SK-N-DZ (cell line): ENCODE measurements at places on chromosomes 4 and X.

DNA sequence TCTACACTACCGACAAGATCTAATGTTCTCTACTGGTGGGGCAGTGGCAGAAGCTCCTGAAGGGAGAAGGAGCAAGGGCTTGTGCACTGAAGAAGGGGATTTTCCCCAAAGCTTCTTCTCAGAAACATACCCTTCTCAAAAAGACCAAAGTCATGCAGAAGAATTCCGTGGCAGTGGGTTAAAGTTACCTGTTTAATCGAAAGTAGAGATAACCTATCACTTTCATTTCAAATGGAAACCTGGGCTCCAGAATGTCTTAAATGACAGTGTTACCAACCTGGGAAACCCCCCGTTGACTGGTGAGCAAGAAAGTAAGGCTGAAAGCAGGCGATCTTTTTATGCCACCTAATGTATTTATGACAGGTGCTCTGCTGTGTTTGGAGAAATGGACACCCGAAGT, 92.5 kb upstream of the TEX13D start:
- no peak for DNase-seq

DNA sequence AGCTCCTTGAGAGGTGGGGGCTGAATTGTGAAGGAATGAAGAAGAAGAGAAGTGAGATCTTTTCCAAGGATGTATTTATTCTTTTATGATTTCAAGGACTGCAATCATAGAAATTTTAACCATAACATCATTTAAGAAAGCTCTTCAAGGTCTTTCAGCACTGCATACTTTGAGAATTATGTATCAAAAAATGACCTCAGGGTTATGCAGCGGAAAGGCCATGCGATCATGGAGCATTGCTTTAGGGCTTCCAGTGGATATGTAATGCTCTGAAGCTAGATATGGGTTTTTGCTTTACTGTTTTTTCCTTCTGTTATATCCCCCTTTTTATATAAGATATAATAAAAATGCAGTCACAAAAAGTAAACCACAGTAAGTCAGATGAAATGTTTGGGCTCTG, 38.7 kb downstream of the SGMS2 start:
- DNase-seq = no peak

DNA sequence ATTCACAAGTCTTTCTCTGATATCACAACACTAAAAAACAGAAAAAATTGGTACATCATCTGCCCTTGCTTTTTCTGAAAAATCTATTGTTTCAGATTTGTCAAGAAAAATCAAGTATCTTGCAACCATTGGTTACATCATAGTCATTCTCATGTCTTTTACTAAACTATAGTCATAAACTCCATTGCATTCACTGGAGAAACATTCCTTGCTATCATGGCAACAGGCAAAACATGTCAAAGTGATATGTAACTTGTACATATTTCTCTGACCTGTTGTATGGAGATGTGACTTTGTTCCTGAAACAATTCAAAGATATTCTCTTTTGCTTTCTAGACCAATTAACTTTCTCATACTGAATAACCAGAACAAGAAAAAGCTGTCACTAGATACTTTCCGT, 121.9 kb upstream of the ANK2 start:
- no peak for DNase-seq

DNA sequence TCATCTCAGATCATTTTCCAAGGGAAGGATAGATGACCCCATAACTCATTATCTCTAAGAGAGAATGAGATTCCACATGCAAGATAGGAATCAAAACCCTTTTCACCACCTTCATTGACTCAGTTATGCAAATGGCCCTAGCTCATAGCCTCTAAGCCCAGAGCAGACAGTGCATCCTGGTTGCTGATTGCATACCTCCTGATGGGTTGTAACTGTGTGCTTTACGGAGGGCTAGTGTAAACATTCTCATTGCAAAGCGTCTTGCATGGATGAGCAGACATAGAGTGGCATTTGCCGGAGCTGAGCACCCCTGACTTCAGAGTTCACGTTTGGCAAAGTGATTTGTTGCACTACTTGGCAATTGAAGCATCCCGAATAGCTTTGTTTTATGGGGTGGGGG, 151.0 kb downstream of the VCX3A start:
- no peak for DNase-seq

DNA sequence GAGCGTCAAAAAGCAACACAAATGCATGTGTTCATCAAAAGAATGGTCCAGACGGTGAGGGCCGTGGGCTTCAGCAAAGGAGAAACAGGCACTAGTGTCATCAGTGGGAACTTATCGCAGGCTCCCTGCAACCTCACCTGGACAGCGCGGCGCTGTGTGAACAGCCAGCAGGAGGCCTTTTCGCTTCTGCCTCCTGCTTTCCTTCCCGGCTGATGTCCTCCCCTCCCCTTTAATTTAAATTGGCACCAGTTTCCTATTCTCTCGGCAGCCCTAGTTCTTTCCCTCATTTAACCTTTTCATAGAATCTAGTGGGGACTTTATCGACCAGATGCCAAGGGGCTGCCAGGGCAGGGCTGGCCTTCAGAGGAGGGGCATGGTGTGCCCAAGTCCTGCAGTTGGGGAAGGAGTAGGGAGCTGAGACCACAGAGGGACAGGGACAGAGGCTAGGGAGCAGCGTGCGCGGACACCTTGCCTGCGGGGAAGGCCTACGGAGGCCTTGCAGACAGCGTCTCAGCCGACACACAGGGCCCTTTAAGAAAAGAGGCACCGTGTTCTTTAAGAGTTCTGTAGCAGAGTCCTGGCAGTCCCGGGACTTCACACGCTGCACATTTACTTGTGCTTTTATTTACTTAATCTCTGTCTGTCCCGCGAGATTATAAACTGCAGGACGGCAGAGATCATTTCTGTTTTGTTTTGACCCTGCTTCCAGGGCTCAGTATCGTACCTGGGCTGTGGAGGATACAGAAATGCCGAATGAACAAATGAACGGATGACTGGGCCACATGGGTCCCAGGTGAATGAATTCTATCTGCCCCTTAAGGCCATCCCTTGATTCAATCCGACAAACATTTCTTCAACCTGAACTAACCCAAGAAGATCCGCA, 8.4 kb upstream of the SORBS2 start:
- DNase-seq = no peak

DNA sequence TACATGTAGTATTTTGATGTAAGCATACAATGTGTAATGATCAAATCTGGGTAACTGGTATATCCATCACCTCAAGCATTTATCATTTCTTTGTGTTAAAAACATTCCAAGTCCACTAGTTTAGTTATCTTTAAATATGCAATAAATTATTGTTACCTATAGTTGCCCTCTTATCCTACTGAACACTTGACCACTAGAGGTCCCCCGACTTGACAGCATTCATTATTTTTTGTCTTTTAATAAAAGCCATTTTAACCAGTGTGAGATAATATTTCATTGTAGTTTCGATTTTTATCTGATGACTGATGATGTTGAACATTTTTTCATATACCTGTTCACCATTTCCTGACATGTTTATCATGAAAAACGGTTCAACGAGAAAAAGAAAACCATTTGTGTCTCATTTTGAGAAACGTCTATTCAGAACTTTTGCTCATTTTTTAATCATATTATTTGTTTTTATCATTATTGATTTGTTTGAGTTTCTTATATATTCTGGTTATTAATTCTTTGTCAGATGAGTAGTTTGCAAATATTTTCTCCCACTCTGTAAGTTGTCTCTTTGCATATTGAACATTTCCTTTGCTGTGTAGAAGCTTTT, 199.0 kb upstream of the CXXC4 start:
- DNase-seq = no peak

- DNase-seq = no peak
Observed at GRCh38 chr4:159776961-159777360, 674.1 kb downstream of the RAPGEF2 start.

DNA sequence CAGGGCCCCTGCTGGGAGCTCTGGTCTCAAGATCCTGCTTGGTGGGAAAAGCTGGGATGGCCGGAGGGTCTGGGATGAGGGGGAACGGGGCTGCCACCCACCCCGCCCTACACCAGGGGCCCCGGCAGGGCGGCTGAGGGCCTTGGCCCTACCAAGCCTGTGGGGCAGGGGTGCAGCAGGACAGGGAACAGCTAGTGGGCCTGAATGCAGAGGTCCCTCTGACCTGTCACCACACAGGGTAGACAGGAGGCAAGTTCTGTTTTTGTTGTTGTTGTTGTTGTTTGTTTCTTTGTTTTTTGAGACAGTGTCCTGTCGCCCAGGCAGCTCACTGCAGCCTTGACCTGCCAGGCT, 332 bp upstream of the RENBP start:
- DNase-seq = no peak

DNA sequence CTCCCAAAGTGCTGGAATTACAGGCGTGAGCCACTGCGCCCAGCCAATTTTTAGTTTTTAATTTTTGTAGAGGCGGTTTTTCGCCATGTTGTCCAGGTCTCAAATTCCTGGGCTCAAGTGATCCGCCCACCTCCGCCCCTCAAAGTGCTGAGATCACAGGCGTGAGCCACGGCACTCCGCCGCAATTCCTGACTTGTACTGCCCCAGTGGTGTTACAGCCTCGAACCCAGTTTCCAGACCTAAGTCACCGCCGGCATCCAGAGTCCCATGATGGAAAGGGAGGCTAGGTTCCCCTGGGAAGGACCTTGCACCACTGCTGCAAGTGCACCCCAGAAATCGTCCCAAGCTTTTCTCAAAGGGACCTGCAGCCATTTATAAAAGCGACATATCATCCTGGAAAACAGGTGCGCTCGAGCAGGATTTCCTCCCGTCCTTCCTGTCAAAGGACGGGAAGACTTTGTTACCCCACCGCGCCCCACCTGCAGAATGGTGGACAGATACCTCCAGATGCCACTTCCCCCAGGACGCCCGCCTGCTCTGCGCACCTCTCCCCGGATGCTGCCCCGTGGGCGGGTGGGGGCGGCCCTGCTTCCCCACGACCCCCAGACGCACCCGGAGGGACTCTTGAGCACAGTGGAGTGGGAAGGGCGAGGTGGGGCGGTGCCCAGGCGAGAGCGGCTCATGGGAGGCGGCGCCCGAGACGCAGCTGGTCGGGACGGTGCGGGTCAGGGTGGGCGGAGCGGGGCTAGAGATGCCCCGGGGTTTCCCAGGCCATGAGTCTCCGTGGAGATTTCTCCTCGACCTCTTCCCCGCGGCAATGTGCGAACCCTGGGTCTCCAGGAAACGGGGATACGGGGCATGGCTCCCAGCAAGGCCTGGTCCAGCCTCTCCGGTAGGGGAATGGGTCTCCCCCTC, 947 bp upstream of the RPL10 start:
- DNase-seq = peak; percentile 74

GRCh38 chr4:66035701-66036100, 365.4 kb upstream of the EPHA5 start:
- no peak for DNase-seq

- no peak for DNase-seq
Observed at GRCh38 chrX:111170017-111170416, 74.0 kb downstream of the PAK3 start.

GRCh38 chr4:153804722-153805121, 15.8 kb upstream of the SFRP2 start:
- no peak for DNase-seq

DNA sequence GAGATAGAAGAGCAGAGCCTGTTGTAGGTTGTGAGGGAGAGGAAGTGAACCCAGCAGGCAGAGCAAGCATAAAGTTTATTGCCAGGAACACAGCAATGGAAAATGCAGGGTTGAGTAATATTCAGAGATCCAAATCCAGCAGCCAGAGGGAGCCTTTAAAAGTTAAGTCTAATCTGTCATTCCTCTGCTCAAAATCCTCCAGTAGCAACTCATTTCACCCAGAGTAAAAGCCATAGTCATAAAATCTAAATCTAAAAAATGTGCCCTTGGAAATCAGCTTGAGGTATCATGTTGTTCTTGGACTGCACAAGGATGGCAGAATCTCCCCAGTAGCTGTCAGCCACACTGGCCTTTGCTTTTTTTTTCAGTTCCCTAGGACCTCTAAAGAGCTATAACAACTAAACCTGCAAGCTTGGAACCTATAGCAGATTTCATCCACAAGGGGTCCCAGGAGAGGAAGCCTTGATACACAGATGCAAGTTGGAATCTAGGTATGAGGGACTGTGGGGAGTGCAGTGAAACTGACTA, 62.9 kb upstream of the FRAS1 start:
- peak; percentile 80 for DNase-seq

- no peak for DNase-seq
Observed at GRCh38 chr4:1175635-1176229, 3.3 kb upstream of the SPON2 start.

DNA sequence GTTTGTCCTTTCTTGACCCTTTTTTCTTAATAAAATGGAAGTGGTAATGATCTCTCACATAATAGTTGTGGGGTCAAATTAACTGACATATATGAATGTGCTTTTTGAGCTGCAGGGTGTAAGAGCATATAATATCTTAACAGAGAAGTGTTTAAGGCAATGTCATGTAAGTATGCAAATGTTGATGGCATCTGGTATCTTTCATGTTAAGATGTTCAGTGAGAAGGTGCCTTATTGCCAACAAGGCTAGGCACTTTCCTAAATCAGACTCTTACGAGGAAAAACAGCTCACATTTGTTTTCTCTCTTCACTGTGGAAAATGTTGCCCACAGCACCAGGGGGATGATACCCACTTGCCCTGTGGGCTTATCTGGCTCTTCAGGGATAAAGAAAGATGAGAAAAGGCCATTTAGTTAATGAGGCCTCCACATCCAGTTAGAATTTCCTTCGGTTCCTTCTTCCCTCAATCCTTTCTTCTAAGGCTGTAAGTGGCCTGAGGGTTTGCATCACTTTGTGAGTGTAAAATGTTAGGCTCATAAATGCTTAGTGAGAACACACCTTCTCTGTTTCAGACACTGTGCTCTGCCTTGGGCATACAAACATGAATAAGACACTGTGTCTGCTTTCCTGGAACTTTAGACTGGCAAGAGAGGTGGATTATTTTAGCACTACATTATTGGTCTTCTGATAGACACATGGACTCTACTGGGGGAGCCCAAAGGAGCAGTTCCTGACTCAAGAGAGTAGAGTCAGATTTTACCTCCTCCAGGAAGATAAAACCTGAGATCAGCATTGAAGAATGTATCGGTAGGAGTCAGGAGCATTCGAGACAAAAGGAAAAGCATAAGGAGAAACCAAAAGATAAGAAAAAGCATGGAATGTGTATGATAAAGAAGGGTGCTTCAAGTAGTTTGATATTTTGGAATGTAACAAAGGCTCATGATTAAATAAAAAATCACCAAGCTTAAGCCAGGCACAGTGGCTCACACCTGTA, 135.5 kb downstream of the SOWAHB start:
- DNase-seq = no peak

- DNase-seq = no peak
Observed at GRCh38 chr4:51884055-51884454, 41.1 kb downstream of the DCUN1D4 start.

DNA sequence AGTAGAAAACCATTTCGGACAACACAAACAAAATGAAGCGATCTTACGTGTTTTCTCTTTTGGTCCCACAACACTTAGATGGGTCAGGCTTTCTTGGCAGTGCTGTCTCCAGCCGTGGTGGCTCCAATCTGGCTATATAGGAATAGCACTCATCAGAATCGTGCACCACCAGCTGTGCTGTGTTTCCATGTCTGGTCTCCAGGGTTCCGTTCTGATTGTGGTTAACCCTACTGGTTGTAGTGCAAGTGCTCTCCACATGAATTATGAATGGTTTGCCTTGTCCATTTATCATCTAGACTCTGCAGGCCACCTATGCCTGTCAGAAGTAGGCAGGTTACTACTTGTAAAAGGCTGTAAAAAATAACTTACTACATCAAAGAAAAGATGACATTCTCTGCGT, 536.3 kb downstream of the IQCM start:
- DNase-seq = no peak

GRCh38 chr4:164081801-164082200, 587.3 kb downstream of the TMA16 start:
- no peak for DNase-seq
